ENCODE measurements at places on chromosomes 4 and X.

DNA sequence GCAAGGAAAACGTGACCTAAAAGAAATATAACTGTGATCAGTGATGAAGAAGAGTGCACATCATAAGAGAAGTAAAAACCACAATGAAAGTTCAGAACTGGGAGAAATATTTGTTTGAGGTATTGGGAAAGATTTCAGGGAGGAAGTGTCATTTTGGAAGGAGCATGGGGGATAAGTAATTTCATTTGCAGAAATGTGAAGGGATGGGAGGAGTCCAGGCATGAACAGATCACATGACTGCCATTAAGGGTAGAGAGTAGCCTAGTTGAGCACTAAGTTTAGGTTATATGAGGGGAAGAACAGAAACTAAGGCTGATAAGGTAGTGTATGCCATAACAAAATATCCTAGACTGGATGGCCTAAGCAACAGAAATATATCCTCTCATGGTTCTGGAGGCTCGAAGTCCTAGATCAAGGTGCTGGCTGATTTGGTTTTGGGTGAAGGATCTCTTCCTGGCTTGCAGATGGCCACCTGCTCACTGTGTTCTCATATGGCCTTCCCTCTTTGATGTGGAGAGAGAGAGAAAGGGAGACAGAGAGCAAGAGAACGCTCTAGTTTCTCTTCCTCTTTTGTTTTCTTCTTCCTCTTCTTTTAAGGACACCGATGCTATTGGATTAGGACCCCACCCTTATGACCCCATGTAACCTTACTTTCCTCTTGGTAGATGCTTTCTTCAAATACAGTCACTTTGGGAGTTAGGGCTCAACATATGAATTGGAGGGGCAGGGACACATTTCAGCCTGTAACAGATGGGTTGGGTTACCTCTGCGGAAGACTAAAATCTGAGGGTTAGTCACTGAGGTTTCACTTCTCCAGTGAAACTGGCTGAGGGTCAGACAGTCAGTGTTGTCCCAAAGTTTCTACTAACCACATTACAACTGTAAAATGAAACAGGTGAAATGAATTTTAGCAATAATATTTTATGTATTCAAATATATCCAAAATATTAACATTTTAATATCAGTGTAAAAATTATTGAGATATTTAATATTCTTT lies 77.9 kb downstream of the EGF start:
- no peak for DNase-seq

DNA sequence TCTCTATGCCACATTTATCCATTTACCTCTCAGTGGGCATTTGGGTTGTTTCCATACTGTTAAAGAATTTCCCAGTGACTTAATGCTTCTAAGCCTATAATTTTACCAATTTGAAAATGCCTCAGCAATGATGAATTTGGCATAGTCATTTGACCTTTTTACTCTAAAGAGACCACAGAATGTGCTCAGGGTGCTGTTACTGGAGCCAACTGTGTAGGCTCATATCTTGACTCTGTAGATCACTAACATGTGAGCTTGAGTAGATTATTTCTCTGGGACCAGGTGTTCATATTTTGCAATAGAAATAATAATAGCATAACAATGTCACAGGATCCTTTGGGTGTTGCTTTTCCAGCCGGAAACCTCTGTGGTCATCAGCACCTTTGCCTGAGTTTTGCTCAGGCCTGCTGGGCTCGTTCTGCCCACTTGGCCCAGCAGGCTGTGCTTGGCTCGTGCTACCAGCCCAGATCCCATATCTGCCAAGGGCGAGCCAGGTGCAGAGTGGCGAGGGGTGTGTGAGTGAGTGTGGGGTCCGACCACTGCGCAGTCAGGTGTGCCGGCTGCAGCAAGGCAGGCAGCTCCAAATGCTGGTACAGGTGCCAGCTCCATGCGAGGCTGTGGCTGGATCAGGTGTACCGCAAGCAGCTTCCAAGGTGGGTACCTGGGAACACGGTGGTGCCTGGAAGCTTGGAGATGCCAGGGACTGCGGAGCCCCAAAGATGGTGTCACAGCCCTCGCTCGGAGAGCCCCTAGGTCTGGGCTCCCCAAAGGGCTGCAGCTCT lies 70.6 kb upstream of the ANK2 start:
- peak; percentile 11 for DNase-seq

DNA sequence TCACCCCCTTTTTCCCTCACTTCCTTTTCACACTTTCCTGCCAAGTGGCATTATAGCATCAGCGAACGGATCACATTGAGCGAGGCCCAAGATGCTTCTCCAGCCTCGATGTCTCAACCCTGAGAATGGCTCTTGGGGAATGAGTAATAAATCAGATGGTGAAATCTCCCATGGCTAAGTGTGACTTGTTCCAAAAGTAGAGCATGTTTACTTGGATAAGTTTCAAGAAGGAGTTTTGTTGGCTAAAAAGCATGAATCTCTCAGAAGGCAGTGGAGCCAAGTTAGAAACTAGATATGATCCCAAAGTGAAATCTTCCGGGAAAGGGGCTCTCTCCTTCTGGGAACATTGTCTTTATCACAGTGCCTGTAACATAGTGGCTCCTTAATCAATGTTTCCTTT lies 316.3 kb downstream of the CAMK2D start:
- DNase-seq, result peak; percentile 97

DNA sequence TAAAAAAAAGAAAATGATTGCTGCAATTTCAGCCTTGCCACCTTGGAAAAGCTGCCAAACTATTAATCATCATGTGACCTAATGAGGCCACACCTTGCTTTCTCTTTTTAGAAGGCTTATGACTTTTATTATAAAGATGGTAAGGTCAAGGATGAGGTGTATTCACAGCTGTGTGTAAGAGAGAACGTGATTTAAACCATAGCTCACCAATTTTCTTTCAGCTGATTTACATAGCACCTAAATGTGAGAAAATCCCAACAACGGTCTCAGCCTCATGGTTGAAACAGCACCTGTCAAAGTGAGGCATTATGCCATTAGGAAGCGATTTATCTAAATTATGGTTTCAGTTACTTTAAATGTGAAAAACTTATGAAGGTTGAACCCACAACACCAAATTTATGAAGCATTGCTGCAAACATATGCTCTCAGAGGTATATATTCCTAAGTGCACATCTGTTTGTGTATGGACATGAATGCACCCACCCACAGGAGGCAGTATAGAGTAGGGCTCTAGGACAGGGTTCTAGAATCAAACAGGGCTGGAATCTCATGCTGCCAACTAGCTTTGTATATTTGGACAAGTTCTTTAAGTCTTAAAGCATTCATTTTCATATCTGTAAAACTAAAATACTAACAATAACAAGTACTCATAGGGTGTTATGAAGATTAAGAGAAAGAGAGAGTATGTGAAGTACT lies 40.7 kb downstream of the ANXA3 start:
- DNase-seq, result no peak

DNA sequence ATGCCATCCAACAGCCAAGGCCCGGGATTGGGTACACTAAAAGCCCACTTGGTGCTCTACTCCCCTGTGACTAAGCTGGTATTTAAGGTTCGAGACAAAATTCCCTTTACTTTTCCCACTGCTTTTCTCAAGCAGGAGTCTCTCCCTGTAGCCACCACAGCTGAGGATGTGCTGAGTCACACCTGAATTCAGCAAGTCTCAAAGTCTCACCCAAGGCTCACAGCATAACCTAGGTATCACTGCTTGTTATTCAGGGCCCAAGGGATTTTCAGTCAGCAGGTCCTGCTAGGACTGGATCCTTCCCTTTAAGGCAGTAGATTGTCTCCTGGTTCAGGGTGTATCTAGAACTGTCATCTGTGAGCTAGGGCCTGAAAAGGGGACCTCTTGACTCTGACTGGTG lies 39.2 kb downstream of the FMR1NB start:
- DNase-seq, result no peak

- peak; percentile 80 for DNase-seq
Measured at GRCh38 chr4:76758290-76758882, 139.6 kb downstream of the SOWAHB start.

DNA sequence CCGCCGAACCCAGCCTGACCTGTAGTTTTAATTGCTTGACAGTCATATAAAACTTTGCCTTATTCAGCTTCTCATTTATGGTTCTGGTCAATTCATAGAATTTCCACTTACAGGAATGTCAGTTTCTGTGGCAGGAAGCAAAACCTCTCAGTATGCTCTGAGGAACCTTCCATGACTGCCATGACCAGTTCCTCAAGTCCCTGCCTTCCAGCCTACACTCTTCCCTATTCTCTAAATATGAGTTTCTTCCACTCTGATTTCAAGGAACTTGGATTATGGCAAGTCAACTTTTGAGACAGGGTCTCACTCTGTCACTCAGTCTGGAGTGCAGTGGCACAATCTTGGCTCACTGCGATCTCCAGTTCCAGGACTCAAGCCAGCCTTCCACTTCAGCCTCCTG lies 26.0 kb upstream of the NSUN7 start:
- no peak for DNase-seq

GRCh38 chrX:49165901-49166881 lies 3.6 kb downstream of the MAGIX start:
- DNase-seq, result peak; percentile 55

GRCh38 chrX:252244-252956 lies 28.8 kb upstream of the PLCXD1 start:
- no peak for DNase-seq

GRCh38 chr4:83285055-83285407 lies 433 bp upstream of the COQ2 start:
- peak; percentile 62 for DNase-seq

DNA sequence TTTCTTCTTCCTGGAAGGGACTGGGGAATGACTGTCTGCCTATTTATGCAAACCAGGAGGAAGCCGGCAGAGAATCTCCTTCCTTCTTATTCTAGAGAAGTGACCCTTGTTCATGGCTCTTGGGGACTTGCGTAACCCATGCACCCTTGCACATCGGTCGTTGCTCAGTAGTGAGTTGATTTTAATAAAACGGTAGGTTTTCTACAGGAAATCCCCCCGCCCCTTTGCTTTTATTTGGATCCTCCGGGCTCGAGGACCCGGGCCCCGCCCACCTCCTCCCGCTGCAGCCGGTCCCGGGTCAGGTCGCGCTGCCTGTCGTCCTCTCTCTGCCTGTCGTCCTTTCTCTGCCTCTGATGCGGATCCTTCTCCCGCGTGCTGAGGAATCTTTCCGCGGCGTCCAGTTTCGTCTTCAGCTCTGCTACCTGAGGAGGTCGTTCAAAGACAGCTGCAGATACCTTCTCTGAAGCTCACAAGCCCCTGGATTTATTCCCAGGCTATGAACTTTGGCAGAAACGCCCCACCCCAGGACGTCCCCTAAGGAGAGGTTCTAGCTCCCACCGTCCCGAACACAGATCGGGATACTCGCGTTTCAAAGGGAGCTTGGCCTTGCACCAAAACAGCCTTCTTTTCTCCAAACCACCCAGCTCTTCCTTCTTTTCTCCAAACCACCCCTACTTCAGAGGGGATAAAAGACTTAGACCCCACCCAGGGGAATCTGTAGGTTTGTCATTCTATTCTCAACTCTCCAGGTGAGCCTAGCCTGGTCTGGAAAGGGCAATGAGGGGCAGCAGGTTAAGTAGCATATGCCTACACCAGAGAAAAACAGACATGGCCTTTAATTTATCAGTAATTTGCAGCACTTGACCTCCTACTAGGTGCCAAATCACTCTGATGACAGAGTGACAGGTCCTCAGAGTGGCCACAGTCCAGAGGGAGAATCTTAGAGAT lies 7.0 kb downstream of the TNIP3 start:
- DNase-seq, result no peak

- DNase-seq, result peak; percentile 61
Measured at GRCh38 chr4:7347981-7348380, 86.7 kb downstream of the PSAPL1 start.

GRCh38 chr4:181821039-181822004 lies 421.9 kb upstream of the TENM3 start:
- peak; percentile 65 for DNase-seq
